ENCODE measurements at places on chromosomes 3 and 15.
A peak's percentile ranks its signal among the peaks of the same experiment; 100 is the strongest.

- no peak for DNase-seq
Measured at GRCh38 chr3:72238801-72239200, 453.9 kb upstream of the PROK2 start.

DNA sequence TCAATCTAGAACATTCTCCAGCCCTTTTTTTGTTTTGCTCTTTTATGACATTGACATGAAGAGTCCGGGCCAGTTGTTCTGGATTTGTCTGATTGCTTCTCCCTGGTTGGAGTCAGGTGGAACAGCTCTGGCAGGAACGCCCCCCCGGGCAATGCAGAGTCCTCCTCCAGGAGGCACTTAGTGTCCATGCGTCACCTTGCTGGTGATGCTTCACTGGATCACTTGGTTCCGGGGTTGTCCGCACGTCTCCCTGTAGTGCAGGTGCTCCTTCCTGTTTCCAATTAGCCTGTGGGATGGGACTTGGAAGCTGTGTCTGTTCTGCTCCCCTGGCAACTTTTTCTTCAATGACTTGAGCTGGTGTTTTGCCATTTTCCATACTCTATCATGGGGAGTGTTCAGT is 9.8 kb downstream of the CSK start:
- DNase-seq = no peak

- DNase-seq = no peak
Measured at GRCh38 chr3:146322216-146322817, 71.4 kb upstream of the PLSCR4 start.

DNA sequence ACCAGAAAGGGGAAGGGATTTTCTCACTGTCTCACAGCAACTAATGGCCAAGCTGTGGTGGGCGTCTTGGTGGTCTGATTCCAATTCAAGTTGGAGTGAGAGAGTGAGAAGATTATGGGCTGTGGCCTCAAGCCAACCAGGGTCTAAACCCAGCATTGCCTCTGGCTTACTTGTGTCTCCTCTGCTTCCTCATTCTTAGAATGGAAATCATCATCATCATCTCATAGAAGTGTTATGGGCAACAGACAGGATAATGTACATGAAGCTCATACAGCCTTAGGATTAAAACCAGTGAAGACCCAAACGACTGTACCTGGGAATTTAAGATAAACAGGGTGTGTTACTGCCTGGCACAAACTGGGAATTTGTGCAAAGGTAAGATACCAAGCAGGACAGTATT is 29.1 kb upstream of the IREB2 start:
- no peak for DNase-seq

DNA sequence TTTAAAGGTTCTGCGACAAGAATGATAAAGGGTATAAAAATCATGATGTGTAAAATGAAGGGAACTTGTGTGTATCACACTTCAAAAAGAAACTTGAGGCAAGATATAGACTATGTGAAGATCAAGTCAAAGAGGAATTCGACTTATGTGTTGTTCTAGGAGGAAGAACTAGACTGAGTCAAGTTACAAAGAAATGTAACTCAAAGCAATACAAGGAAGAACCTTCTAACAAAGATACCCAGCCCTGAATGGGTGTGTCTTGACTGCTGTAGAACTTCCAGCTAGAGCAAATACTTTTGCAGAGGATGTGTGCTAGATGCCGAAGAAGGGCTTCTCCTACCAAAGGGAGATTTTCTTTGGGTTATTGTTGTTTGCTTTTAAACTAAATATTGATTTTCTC is 2.4 kb downstream of the SLC49A4 start:
- no peak for DNase-seq

DNA sequence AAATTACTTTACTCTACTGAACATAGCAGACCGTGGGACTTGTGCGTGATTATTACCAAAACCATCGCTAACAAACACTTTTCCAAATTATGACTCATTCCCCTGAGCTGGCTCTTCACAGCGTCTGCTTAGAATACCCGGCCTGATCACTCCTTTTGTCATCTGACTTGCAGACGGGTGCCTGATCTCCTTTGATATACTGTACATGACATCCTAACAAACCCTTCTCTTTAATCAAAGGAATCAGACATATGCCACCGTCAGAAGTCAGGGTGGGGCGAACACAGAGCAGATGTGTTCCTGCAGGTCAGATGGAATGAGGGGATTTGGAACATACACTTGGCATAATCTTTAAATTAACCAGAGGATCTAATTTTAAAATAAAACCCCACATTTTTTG is 48.5 kb upstream of the SH3GL3 start:
- DNase-seq = no peak

GRCh38 chr3:14562121-14562890 is 22.2 kb upstream of the GRIP2 start:
- no peak for DNase-seq

DNA sequence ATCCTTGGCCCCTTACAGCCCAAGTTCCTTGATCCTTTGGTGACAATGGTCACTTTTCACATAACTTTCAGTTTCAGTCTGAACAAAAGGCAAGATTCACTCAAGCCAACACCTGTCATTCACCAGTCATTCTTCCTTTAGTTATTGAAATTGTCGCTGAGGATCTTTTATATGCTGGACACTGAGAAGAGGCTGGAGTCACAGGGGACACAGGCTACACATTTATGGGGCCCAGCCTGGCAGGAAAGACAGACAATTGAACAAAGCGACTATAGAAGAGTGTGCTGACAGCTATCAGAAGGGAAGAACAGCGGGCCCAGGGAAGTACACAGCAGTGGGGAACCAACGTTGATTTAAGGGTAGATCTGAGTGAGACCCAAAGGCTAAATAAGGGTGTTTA is 69.8 kb upstream of the PROK2 start:
- no peak for DNase-seq

GRCh38 chr15:90071220-90071807 is 31.0 kb downstream of the IDH2 start:
- DNase-seq = peak; percentile 34

- no peak for DNase-seq
Measured at GRCh38 chr3:52408466-52408865, 36.4 kb downstream of the SEMA3G start.

GRCh38 chr3:53350652-53351051 is 3.3 kb upstream of the DCP1A start:
- peak; percentile 35 for DNase-seq

DNA sequence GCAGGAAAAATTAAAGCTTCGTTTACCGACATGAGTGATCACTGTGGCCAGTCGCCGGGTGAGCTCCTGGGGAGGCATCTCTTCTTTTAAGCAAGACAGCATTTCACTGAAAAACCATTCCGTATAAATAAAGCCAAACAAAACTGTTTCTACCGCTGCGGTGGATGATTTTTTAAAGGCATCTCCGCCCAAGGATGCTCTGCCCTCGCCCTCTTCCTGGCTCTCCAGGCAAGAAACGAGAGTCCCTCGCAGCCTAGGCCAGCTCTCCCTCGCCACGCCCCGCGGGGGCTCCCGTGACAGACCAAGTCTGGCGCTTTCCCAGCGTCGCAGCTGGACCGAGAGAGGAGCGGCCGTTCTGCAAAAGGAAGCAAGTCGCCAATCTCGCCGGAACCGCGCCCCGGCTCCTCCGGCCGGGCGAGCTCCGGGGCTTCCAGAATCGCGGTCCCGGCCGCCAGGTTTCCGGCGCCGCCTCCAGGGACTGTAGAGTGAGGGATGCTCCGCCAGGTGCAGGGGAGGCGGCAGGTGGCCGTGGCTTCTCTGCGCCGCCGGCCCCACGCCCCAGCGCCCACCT is 458 bp downstream of the MCF2L2 start:
- peak; percentile 38 for DNase-seq

DNA sequence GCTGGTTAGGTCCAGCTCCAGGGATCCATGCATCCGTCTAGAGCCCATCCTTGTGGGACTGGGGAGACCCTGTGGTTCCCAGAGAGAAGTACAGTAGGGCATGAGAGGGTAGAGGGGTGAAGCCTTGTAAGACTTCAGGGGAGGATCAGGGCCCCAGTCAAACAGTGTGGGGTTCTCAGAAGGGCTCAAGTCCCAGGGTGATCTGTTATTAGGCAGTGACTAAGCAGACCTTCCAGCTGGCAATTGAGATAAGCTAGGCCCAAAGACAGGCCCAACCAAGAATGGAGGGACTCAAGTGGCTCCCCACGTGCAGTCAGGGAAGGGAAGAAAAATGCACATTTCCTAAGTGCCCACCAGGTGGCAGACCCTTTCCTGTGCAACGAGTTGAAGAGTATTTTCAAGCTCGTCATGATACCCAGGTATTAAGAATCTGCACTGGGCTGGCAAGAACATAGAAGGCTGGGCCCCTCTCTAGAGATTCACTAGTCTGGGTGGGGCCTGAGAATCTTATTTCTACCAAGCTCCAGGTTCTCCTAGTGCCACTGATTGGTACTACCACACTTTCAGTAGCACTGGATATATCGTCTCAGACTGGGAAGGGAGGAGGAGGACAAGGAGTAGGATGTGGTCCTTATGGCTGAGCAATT is 240.8 kb downstream of the NR1D2 start:
- DNase-seq = no peak

- DNase-seq = peak; percentile 18
Measured at GRCh38 chr3:120350401-120350941, 1.3 kb upstream of the LRRC58 start.

DNA sequence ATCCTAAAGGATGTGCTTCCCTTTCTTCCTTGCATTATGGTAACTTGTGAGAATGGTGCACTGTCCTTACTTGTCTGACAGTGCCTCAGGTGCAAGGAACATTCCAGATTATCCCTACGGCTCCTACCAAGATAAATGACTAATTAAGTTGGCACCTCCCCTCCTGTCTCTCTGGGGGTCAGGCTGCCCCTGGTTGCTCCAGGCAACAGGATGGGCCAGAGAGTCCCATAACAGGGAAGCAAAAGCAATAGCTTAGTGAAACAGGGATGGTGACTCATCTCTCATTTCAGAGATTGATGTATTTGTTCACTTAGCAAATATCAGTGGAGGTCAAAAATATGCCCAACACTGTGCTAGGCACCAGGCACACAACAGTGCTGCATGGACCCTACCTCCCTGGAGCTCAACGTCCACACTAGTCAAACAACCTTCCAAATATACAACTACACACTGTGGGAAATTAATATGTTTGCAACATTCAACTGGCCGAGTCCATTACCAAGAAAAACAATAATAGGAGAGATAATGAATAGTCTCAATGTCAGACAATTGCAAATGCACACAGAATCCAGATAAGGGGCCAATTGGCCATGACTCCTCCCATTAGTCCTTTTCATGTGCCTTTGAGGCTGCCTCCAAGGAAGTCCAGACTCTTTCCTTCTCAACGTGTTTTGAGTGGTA is 249.0 kb downstream of the TLE3 start:
- no peak for DNase-seq

- no peak for DNase-seq
Measured at GRCh38 chr3:106508331-106508893, 639.6 kb upstream of the CBLB start.

DNA sequence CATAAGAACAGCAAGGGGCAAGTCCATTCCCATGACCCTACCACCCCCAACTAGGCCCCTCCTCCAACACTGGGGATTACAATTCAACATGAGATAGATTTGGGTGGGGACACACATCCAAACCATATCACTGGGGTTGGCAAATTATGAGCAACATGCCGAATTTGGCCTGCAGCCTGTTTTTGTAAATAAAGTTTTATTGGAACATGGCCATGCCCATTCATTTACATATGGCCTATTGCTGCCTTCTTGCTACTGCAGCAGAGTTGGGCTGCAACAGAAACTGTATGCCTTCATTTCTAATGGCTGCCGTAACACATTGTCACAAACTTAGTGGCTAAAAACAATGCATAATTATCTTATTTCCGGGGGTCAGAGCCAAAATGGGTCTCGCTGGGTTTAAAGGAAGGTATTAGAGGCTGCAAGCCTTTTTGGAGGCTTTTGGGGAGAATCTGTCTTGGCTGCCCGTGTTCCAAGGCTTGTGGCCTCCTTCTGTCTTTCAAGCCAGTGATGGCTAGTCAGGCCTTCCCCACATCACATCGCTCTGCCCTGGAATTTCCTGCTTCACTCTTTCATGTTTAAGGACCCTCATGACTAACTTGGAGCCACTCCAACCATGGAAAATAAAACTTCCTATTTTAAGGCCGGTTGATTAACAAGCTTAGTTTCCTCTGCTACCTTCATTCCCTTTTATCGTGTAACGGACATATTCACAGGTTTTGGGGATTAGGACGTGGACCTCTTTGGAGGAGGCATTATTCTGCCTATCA is 428.5 kb upstream of the PROK2 start:
- DNase-seq = no peak

DNA sequence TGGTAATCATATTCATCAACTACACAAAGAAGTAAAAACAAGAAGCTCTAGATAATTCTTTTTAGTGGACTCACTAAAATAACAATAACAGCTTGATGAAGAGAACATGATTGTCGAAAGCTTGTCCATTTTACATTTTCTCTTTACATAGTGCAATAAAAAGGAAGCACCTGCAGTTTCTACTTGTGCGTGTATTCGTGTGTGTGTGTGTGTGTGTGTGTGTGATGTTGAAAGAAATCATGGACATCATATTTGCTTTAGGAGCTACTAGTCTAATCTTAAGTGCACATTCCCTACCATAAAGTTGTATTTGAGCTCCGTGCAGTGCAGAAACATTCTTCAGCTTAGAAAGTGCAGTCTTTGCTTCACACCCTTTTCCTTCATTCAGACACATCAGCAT is 288.8 kb downstream of the ZBTB20 start:
- no peak for DNase-seq

GRCh38 chr15:88393719-88394519 is 73.3 kb downstream of the MRPL46 start:
- DNase-seq = no peak

DNA sequence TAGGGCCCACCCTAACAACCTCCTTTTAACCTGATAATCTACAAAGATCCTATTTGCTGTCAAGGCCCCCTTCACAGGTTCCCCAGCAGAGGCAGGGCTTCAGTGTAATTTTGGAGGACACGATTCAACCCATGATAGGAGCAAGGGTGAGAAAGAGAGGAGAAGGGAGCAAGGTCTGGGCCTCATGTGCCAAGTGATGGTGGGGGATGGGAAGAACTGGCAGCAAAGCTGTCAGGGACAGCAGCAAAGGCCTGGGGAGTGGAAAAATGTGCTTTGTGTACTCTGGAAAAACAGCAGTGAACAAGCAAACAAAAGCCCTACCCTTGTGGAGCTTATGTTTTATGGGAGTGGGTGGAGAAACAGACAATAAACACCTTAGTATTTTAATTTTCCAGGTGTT is 2.7 kb upstream of the GALNT15 start:
- DNase-seq = no peak

- no peak for DNase-seq
Measured at GRCh38 chr15:70318594-70319465, 221.1 kb upstream of the TLE3 start.

DNA sequence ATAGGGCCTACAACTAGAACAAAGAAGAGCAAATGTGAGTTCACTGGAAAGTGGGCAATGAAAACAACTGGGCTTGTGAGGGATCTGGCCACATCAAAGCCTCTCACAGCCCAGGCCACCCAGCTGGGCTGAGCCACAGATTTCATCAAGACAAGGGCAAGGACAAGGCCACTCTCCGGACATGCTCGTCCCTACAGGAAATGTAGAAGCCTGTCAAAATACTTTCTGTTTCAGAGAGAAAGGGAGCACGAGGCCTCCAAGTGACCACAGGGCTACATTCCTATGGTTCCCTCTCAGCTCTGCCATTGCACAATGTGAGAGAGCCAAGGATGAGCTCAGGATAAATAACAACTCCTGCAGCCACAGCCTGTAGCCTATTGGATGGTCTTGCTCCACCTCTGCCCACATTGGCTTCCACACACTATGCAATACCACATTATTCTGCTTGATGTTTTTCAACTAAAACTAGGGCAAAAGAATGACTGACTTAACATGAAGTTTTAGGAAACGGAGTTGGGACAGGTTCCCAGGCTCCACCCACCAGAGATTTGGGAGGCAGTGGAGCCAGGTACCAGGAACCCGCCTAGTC is 12.1 kb downstream of the TBC1D2B start:
- peak; percentile 79 for DNase-seq
